ENCODE measurements at places on chromosomes 4 and X.
A peak's percentile ranks its signal among the peaks of the same experiment; 100 is the strongest.

DNA sequence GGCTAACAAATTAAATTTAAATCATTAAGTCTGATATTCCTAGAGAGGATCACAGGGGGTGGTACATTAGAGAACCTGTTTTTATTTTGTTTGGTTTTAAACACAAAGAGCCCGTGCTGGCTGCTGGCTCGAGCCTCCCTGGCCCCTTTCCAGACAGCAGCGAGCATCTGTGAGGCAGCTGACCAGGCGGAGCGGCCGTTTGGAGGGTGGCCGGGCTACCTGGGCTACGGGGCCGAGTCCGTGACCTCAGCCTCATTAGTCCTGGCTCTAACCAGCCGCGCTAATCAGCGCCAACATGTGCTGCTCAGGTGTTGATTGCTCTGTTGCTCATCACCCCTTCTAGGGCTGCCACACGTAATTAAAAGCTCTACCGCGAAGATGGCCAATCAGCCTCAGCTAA, 35.3 kb downstream of the DCTD start:
- no peak for DNase-seq

GRCh38 chr4:117267317-117267716, 181.9 kb upstream of the TRAM1L1 start:
- DNase-seq = no peak

DNA sequence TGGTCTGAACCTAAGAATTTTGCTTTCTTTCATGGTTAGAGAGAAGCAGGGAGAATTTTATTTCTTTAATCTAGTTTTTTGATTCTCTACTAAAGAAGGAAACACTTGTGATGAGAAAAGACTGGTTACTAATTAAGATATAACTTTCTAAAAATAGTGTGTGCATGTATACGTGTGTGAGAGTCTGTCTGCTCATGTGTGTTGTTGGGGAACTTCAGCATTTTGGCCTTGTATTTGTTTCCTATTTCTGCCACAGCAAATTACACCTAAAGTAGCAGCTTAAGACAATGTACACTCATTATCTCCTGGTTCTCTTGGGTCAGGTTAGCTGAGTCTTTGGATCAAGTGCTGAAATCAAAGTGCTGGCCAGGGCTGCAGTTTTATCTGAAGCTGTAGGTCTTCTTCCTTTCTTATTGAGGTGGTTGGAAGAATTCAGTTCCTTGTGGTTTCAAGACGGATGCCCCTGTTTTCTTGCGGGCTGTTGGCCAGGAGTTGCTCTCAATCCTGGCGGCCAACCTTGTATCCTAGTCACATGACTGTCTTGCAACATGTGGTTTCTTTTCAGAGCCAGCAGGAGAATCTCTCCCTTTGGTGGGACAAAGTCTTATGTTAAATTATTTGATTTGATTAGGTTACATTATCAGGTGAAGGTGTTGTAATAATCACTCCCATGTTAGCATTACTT, 188.4 kb upstream of the CLNK start:
- no peak for DNase-seq

GRCh38 chr4:169208516-169208915, 62.2 kb downstream of the SH3RF1 start:
- DNase-seq = no peak

- no peak for DNase-seq
Measured at GRCh38 chrX:67207912-67208311, 335.9 kb upstream of the AR start.

DNA sequence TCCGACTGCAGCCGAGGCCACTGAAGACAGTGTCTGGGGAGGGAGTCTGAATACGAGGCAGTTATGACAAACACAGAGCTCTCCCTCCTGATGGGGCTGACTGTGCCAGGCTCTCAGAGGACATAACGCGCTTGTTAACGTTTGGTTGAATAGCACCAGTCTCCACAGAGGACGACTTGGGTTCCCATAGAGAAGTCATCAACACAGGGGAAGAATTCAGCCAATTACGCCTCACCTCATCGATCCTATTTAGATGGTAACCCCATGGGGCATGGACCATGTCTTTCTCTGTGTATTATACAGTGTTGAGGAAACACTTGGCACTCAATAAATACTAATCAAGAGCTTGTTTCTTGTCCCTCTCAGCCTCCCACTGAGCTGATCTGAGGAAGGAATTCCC, 642.6 kb upstream of the LCORL start:
- no peak for DNase-seq

DNA sequence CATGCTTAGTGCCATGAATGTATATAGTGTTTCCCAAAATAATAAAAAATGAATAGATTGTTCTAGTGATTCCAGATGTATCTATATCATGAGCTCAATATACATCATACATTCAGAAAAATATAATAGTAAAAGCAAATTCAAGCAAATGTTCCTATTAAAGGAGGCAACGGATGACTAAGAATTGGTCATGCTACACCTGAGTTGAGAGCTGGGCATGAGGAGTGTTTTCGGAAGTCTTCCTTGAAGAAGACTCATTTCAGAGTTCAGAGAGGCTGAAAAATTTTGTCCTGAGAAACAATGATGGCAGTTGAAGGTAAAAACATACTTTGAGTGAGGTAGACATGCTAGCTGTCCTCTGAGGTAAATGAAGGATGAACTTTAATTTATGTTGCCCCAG, 79.3 kb upstream of the IL1RAPL2 start:
- DNase-seq = no peak

- no peak for DNase-seq
Measured at GRCh38 chr4:40737879-40738278, 11.9 kb upstream of the NSUN7 start.

DNA sequence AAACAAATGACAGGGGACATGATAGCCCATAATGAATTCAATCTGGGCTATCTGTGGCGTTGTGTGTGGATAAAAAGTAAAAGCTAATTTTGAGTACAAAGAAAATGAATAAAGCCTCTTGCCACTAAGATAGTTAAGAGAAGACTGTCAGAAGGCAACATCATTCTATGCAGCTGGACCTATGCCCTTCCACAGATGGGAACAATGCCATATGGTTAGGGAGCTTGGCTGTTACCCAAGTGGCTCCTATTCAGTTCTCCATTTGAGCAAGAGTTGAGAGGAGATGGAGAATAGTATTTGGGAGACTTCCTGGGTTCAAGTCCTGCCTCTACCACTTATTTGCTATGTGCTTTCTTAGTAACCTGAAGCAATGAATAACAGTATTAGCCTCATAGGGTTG, 107.7 kb downstream of the ANXA3 start:
- DNase-seq = no peak

GRCh38 chr4:84499624-84499982, 511 bp upstream of the NKX6-1 start:
- peak; percentile 49 for DNase-seq

DNA sequence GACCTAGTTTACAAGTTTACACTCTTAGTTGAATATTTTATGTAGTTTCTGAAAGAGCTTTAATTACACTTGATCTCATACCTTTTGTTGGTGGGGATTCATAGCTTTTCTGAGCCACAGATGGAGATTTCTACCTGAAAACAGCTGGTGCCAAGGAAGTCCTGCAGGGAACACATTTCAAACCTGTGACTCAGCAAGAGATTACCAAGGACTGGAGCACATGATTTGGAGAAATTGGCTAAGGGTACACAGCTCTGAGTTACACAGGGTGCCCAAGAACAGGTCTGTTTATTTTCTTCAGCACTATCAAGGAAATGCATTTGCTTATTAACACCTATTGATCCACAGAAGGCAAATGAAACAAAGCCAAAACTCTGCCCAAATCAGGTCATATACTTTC, 691.5 kb downstream of the KCTD8 start:
- DNase-seq = no peak

DNA sequence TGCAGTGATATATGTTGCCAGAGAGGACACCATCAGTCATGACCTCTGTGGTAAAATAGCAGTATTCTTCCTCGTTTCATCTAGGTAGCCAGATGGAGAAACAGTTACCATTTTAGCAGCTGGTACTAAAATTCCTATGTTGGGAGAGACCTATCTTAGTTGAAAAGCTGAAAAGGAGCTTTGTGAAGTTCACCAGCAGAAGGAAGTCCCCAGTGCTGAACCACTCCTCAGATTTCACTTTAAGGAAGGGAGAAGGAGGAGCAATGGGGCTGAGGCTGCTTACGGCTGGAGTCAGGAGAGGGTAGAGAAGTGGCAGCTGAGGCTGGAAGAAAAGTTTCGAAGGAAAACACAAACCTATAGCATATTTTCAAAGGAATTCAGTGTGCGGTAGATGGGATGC, 103.7 kb downstream of the ATXN3L start:
- no peak for DNase-seq

DNA sequence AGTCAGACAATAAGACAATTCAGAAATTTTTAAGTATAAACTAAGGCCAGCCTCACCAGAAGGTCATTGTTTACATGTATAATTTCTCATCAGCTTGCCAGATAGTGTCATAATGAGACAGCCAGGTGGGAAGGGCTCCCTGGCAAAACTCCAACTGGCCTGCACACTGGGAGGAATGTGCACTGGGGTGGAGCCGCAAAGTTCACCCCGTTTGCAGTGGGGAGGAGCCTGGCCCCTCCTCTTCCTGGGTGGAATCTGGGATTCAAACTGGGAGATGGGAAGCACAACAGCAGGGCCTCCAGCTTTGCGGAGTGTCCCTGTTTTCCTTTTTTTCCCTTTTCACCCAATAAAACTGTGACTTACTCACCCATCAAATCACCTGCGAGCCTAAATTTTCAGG, 329.9 kb downstream of the SMARCA1 start:
- DNase-seq = peak; percentile 11

DNA sequence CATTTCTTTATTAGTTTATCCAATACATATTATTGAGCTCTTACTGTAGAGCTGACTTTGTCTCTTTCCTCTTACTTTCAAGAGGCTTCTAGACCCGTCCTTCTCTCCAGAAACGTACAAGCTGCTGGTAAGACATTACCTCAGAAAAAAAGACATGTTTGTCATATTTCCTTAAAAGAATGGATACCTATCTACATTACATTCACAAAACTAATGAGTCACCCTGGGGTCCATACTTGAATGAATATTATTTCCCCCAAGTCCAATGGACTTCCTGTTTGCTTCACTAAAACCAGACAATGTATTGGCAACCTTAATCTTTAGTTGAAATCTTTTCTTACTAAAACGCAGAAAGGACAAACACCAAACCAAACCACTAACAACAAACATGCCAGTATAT, 176.5 kb upstream of the CLNK start:
- no peak for DNase-seq

- DNase-seq = no peak
Measured at GRCh38 chr4:186687265-186687664, 36.4 kb downstream of the FAT1 start.

DNA sequence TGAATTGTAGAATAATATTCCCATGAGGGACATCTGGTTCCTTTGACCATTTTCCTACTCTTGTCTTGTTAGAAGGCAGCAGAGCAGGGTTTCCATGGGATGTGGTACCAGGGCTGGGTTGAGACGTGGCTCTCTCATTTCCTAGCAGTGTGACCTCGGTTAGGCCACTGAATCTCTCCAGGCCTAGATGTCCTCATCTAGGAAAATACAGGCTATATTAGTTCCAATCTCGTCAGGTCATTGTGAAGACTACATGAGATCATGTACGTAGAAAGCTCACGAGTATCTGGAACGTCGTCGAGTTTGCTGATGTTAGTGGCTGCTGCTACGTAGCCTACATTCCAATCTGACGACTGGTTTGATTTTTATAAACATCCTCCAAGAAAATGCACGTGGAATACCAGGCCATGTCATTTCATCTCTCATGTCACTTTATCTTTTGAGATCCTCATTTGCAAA, 278.2 kb upstream of the GATB start:
- no peak for DNase-seq

- DNase-seq = no peak
Measured at GRCh38 chrX:100625985-100626491, 10.6 kb downstream of the TSPAN6 start.

GRCh38 chr4:28010577-28011240, 1150.1 kb downstream of the STIM2 start:
- no peak for DNase-seq

- DNase-seq = peak; percentile 25
Measured at GRCh38 chrX:39335513-39336235, 534.4 kb downstream of the MID1IP1 start.

- DNase-seq = no peak
Measured at GRCh38 chr4:6280365-6280996, 10.8 kb downstream of the WFS1 start.

DNA sequence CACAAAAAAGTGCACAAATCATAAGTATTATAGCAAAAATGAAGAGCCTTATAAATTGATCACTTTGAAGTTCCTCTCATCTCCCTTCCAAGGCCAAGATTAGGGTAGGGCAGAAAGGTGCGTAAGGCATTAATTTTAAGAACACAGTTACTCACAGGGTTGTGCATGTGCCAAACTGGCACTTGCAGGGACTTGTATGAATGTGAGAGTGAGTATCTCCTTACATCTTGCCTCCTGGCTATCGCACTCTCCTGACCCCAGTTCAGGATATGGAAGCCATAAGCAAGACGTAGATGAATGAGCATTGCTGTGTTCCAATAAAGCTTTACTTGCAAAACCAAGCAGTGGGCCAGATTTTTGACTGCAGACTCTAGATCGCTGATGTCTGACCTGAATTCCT, 510.1 kb upstream of the AADAT start:
- no peak for DNase-seq

GRCh38 chr4:84895283-84895682, 71.2 kb downstream of the WDFY3 start:
- no peak for DNase-seq

DNA sequence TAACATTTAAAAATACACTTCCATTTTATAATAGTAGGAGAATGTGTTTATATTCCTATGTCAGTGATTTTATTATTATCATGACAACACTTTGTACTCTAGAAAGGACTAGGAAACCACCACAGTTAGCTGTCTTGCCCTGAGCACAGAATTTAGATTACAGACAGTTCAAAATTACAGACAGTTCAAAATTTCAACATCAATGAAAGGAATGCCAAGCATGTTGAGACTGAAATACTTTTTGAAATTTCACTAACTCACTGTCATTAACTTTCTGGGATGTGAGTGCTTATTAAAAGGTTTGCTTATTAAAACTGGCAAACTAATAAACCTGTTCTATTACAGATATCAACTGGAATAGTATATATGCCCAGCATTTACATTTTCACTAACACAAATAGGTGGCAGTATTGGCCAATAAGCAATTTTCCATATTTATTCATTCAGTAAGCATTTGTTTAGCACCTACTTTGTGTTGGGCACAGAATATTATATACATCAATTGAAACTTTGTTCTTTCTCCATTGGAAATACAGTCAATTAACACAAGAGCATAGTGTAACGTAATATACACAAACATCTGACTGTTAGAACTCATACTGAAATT, 179.4 kb downstream of the FBXW7 start:
- DNase-seq = no peak

DNA sequence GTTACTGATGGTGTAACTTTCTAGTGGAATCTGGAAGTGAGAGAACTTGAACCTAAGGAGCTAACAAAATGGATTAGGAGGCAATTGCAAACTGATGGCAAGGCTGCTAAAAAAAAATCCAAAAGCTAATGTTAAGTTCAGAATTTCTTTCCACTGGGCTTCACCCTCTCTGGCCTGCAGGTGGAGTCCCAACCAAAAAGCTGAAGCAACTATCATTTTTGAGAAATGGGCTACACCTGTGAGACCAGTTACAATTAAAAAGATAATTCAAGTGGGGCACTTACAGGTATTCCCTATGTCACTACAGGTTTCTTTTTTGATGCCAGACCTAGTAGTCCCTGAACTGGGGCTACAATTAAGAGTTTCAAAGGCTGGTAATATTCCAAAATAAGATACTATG, 142.1 kb upstream of the FTHL17 start:
- DNase-seq = no peak

Data from NCI-H510A (cell line).